ENCODE measurements at places on chromosomes 6 and 20.

GRCh38 chr6:20112241-20112640 is 100.0 kb downstream of the MBOAT1 start:
- DNase-seq = no peak

- DNase-seq = no peak
These were observed 56.2 kb downstream of the GFOD1 start for GRCh38 chr6:13431059-13431656.

GRCh38 chr6:41125282-41125681 is 28.9 kb downstream of the TREML1 start:
- DNase-seq = no peak

- DNase-seq = no peak
These were observed 23.3 kb downstream of the RNF146 start for GRCh38 chr6:127289934-127290333.

DNA sequence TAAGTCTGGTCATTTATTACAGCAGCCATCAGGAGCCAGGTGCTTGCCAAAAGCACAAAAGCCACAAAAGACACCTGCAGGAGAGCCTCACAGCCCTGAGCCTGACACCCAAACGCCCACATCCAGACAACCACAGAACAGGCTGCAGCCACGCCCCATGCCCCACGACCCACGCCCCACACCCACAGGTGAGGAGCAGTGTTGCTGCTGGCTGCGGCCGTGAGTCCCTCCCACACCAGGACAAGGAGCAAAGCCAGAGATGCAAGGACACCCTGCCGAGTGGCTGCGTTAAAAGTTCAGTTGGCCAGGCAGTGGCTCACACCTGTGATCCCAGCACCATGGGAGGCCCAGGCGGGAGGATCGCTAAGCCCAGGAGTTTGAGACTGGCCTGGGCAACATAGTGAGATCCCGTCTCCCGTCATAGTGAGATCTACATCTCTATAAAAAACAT is 43.0 kb downstream of the SLC2A4RG start:
- no peak for DNase-seq

DNA sequence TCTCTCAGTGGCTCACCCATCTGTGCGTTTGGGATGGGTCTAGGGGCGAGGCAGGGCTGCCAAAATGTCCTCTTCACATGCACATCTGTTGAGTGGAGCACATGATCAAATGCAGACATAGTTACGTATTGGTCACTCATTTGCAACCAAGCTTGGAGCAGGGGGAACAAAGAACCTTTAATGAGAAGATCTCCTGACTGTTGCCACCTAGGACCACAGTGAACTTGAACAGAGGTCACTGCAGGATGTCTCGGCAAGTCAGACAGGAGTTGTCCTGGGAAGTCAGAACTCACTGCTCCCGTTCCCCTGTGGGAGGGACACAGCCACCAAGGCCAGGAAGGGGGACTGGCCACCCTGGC is 73.4 kb downstream of the SSR1 start:
- no peak for DNase-seq

DNA sequence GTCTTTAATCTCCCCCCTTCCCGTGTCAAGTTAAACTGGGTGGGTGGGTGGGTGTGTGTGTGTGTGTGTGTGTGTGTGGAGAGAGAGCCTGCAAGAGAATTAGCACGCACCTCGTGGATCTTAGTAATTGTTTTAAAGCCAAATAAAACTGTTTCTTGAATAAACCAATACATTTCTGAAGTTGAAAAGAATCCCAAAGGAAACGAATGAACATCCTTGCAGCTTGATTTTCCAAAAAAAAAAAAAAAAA is 381 bp upstream of the BICRAL start:
- peak; percentile 48 for DNase-seq

DNA sequence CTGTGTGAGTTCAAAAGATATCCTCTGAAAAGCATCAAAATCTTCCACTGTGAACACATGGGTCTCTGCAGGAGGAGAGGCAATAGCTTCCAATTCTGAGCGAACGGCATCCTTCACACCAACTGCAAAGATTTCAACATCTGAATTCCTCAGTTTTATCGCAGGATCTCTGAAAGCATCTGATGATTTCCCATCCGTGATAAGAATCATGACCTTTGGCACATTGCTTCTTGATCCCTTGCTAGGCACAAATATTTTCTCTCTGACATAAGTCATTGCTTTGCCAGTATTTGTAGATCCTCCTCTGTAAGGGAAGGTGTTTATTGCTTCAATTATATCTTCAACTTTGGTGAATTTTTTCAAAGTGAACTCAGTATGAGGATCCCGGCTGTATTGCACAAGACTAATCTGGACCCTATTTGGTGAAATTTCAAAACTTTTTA is 22.7 kb downstream of the COL12A1 start:
- no peak for DNase-seq

DNA sequence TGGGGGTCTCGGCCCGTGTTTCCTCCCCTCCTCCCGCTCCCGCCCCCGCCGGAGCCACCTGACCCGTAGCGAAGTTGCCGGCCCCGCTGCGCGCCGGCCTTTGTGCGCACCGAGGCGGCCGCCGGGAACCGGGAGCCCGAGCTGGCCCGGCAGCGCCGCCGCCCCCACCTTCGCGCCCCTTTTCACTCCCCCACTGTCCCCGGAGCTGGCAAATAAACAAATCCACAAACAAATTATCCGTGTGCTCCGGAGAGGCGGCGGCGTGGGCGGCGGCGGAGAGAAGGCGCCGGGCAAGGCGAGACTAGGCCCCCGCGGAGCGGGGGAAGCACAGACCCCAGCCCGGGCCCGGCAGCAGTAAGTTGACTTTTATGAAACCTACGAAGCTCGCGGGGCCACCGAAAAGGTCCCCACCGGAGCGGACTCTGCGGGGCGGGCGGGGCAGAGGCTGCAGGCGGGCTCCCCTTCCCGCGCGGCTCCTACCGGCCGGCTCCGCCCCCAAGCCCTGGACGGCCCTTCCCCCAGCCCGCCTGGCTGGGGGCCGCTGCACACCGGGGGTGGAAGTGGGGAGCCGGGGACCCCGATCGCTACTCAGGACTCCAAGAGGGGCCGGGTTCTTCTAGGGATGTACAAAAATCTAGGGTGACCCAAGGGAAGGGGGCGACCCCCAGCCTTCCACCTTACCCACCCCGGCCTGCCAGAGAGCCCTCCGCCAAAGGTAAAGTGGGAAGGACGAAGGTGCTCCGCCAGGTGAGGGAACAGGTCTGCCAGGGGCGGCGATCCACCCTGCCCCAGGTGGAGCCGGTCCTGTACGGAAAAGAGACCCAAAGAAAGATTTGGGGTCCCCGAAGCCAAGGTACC is 40.7 kb downstream of the YTHDF1 start:
- no peak for DNase-seq

DNA sequence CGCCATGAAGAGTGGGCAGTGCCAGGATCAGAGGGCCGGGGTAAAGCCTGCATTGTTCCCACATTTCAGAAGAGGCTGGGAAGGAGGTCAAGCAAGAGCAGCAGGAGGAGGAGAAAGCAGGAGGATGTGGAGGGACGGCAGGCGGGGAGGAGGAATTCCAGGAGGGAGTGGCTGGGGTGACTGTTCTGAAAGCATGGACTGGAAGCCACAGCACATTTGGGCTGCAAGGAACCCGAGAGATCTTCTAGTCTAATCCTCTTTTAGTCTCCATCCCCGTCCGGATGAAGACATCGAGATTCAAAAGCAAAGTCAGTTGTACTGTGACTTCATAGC is 76.9 kb downstream of the FAM50B start:
- no peak for DNase-seq

GRCh38 chr6:99603421-99604165 is 3.0 kb upstream of the PRDM13 start:
- DNase-seq = no peak

DNA sequence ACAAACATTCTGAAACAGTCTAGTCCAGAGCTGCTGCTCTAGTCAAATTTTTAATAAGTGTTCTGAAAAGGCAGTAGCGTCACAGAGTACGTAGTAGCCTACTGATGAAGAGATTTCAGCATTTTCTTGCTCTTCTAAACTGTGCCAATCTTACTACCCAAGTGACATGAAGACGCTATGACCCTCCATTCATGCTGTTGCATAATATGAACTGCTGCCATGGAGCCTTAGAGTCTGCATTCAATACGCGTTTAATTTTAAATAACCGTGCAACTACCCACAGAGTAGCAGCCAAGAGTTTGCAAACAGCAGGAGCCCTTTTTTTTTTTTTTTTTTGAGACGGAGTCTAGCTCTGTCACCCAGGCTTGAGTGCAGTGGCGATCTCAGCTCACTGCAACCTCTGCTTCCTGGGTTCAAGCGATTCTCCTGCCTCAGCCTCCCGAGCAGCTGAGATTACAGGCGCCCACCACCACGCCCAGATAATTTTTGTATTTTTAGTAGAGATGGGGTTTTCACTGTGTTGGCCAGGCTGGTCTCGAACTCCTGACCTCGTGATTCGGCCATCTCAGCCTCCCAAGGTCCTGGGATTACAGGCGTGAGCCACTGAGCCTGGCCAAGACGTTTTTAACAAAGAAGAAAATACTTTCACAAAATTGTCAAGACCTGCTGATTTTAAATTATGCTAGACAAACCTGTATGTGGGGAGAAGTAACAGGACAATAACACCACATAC is 44.3 kb downstream of the EZR start:
- no peak for DNase-seq

- DNase-seq = no peak
These were observed 20.1 kb upstream of the SLC22A1 start for GRCh38 chr6:160101277-160102205.

- DNase-seq = peak; percentile 6
These were observed at the start of gene ZBP1 for GRCh38 chr20:57620274-57620990. Gene ZBP1 (minus strand): TSS chr20:57620426. CDS start chr20:57620295, 131 bp downstream.

GRCh38 chr20:58140787-58141425 is 87.5 kb downstream of the ANKRD60 start:
- no peak for DNase-seq

GRCh38 chr6:13068586-13069210 is 259.6 kb downstream of the TBC1D7 start:
- DNase-seq = peak; percentile 55

GRCh38 chr6:145055567-145055966 is 679.8 kb downstream of the EPM2A start:
- no peak for DNase-seq

GRCh38 chr6:153725456-153725855 is 313.6 kb upstream of the OPRM1 start:
- no peak for DNase-seq

GRCh38 chr6:52642368-52642767 is 28.5 kb upstream of the TMEM14A start:
- no peak for DNase-seq

GRCh38 chr6:16706911-16707783 is 54.1 kb downstream of the ATXN1 start:
- peak; percentile 71 for DNase-seq

DNA sequence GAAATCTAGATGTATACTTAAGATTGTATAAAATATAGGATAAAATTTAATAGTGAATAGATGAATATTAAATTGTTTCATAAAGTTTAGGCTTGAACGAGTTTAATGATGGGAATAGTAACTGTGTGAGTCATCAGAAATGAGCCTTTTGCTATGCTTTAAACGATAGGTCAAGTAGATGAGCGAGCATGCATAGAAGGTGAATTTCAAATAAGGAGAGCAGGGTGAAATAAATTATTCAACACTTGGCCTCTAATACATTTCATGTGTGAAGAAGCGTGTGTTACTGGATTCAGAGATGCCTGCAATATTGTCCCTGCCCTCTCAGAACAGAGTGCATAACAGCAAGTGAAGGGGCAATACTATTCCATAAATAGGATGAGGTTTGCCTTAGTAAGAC is 74.4 kb upstream of the EYA4 start:
- DNase-seq = no peak

DNA sequence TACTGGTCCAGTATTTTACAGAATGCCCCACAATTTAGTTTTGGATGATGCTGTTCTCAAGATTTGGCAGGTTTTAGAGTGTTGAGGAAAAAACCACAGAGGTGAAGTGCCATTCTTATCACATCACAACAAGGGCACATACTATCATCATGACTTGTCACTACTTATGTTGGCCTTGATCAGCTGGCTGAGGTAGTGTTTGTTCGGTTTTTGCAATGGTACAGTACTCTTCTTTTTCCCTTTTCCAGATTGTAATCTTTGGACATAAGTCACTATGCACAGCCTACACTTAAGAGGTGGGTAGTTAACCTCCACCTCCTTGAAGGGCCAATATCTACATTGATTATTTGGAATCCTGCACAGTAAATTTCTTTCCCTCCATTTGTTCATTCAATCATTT is 8.8 kb downstream of the TENT5A start:
- no peak for DNase-seq

DNA sequence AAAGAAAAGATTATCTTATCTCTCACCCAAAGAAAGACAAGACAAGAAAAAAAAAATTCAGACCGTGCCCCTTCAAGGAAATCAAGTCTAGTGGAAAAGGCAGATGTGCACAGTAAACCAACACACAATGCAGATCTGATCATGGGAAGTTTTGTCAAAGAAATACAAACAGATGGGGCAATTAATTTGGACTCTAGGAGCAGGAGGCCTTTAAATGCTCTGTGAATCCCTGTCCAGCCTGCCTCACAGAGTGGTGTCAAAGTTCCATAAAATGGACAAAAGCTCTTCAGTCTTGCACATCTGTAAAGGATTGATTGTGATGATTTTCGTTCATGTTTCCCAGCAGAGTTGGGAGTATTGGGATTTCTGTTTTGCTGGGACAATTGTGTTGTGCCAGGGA is 53.1 kb upstream of the TGM3 start:
- no peak for DNase-seq

DNA sequence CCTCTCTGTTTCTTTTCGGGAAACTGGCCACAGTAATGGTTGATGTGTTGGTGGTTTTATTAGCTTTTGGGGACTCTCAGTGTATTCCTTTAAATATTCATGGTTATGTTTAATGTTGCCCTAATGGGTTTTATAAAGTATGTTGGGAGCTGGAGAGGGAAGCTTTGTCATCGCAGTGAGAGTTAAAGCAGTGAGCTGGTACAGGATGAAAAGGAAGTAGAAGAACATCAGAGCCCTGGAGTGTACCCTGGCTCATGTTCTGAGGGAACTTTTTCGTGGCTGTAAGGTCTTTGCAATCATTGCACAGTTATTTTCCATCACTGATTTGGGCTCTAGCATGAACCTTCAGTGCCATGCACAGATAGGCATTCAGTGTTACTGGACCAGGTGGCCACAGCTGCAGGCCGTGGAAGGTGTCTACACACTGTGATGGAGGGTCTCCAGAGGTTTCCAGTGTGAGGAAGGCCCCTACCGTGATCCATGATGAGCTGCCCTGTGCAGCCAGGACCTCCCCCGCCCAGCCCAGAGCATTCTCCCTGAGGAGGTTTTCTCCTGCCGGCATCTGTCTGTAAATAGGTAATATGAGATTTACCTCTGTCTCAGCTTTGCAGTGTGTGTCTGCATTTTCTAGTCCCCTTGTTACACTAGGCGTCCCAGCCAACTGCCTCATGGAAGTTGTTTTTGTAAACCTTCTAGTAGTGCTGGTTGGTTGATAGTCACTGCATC is 22.4 kb upstream of the TMEM217 start:
- DNase-seq = no peak

DNA sequence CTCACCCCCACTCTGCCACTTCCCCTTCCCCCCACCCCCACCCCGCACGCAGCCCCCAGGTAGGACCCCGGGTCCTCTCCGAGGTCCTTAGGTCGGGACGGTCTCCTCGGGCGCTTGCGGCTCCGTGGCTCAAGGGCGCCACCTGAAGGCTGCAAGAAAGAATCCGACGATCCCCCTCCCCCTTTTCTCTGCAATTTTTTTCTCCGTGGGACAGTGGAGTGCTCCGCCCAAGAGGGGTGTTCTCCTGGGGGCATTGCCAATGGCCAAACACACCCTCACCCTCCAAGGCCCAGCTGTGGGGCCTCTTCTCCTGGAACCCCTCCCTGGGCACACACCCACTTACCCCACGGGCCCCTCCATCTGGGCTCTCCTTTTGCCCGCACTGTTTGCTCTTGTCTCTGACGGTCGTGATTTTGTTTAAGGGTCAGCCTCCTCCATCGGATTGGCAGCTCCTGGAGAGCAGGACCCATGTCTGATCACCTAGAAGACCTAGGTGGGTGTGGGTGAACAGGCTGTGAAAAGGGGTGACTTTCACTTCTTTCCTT is 1.1 kb upstream of the TMEM74B start:
- DNase-seq = peak; percentile 80

Measured in suppressor macrophage (primary cell).